ENCODE measurements at places on chromosomes 7 and 10.

GRCh38 chr7:37674531-37674930 is 9.0 kb upstream of the GPR141 start:
- DNase-seq, result no peak

DNA sequence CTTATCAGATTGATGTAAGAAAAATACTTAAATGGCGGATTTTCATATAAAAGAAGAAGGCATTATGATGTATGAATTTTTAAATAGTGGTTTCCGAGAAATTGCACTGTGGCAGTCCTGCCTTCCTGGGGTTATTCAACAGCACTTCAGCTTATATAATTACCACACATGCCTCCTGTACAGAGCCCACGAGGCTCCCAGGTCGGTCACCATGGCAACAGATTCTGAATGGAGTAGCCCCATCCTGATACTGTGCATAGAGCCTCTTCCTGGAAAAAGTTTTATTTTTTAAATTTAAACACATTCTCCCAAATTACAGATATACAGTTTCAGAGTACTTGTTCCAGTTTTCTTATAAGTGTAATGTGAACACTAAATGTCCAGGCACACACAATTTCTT is 15.9 kb upstream of the ASB4 start:
- DNase-seq, result no peak

DNA sequence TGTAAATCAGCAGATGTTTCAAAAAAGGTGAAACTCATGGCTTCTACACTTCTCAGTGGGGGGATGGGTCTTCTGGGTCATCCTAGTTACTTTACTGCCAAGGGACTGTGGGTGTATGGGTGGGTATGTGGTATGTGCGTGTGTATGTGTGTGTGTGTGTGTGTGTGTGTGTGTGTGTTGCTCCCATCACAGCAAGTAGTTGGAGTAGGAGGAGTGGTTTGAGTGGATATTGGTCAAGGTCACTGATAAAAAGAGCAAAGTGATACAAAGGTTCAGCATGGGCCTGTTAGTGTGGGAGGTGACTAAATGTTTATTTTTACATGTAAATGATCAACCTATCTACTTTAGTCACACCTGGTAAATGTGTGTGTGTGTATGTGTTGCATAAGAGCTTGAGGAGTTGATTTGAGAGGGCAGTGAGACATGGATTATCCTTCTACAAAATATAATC is 11.8 kb upstream of the COBL start:
- no peak for DNase-seq

DNA sequence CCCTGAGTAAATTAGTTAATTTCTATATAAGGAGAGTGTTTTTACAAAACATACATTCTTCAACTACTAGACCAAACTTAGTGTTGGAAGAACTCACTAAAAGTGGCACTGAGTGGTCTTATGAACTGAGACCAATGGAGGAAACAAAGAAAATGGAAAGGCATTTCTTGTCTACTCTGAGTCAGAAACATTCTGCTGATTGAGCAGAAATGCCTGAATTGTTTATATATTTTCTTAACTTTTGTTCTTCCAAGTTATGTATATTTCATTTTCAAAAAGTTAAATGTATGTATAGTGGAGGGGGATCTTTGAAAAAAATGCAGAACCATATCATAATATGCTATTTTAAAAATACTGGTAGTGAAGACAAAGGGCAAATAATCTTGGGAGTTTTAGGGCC is 320.7 kb downstream of the HGF start:
- DNase-seq, result no peak

DNA sequence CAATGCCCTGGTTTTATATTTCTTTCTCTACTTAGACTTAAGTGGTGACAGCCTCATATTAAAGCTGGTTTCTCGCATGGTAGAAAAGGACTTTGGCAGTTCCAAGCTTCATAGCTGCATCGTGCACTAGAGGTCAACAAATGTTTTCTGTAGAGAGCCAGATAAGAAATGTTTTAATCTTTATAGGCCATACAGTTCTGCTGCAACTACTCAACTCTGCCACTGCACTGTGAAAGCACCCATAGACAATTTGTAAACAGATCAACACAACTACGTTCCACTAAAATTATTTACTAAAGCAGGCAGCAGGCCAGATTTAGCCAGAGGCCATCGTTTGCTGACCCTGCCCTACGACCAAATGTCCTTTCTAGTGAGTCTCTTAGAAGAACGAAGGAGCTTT is 36.7 kb downstream of the CSGALNACT2 start:
- no peak for DNase-seq

GRCh38 chr10:32938554-32939061 is 19.4 kb downstream of the ITGB1 start:
- no peak for DNase-seq

DNA sequence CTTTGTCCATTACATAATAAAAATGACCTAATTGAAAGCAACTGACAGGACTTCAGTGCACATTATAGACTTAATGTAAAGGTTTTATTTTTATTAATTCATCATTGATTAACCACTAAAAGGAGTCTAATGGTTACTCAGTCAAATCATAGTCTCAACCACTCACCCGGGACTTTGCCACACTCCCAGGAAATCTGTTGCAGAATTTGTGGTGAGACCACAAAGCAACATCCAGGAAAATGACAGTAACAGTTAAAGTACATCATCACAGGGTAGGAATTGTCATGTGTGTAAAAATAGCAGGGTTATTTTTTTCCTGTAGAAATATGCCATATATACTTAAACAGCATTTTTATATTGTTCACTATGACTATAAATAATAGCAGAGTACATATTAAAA is 6.3 kb upstream of the HGF start:
- no peak for DNase-seq

- no peak for DNase-seq
Measured at GRCh38 chr7:29265208-29265923, 70.8 kb downstream of the CHN2 start.

- no peak for DNase-seq
Measured at GRCh38 chr7:29398011-29398410, 165.6 kb upstream of the PRR15 start.

DNA sequence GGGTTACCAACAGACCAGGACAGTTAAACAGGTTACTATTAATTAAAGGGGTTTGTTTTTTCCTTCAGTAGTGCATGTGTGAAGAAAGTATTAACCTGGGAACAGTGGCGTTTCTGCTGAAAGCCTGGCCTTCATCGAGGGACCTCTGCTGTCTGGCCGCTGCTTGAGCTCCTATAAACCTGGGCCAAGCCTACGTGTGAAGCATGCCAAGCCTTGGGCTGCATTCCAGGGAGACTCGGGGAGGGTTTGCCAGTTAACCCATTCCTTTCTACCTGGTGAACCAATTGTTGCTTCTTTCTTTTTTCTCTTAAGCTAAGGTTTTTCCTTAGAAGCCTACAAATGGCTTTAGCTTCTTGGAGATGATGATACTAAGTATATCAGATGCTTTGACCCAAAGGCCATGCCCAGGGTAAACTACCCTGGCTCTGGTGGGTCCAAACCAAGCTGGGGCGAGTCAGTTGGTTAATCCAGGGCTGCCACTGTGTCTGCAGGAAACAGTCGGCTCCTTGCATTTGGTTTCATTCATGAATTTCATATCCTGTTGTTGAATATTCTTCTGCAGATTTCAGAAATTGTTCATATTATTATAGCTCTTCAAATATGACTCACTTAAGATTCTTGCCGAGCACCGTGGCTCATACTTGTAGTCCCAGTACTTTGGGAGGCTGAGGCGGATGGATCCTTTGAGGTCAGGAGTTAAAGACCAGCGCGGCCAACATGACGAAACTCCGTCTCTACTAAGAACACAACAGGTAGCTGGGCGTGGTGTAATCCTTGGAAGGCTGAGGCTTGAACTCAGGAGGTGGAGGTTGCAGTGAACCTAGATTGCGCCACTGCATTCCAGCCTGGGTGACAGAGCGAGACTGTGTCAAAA is 23.8 kb downstream of the PFKP start:
- DNase-seq, result peak; percentile 84

DNA sequence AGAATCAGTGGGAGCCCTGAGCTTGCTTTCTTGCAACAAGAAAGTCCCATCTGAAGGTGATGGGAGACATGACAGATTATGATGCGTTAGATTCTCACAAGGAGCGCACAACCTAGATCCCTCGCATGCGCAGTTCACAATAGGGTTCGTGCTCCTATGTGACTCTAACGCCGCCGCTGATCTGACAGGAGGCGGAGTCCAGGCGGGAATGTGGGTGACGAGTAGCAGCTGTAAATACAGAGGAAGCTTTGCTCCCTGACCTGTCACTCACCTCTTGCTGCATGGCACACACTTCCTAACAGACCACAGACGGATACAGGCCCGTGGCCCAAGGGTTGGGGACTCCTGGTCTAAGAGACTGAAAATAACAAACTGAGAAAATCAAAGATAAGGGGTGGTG is 1163.4 kb upstream of the AUTS2 start:
- no peak for DNase-seq

GRCh38 chr10:18713077-18713476 is 53.8 kb downstream of the ARL5B start:
- peak; percentile 16 for DNase-seq

DNA sequence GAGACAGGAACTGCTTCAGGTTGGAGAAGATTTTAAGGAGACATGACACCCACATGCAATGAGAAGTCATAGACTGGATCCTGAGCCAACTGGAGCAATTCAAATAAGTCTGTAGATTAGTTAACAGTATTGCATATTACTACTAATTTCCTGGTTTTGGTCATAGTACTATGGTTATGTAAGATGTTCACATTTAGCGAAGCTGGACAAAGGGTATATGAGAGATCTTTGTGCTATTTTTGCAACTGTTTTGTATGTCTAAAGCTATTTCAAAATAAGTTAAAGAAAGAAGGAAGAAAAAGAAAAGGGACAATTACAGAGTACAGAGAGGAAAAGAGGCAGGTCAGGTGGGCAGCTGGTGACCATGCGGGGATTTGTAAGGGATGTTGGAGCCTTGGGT is 116.5 kb upstream of the SVIL start:
- no peak for DNase-seq

DNA sequence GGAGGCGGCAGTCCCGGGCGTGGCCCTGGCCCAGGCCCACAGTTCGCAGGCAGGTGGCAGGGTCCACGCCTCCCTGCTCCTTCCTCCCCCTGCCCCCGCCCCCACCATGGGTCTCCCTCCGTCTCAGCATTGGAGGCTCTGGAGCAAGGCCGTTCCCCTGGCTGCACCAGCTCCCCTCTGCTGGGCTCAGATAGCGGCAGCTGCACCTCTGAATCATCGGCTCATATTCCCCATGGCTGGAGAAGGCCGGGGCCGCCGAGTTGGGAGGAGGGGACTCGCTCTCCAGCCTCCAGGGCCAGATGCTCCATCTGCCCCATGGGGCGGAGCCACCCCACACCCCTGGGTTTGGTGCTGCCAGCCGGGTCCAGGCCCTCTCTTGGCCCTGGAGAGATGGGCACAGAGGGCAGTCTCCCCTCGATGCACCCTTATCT is 145.0 kb downstream of the ELFN1 start:
- DNase-seq, result peak; percentile 31

DNA sequence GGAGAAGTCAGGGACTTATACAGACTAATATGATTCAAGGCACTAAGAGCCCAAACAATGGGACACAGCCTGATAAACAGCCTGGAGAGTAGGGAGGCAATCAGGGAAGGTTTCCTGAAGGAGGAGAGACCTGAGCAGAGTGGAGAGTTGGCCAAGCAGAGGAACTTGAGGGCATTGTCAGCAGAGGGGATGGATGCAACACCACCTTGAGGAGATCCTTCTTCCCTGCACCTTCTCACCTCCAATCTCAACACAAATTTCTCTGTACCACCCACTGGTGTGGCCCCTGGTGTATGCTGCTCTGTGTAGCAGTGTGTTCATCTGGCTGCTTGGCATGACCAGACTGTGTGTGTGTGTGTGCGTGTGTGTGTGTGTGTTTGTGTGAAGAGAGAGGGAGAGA is 146.2 kb downstream of the WDR11 start:
- DNase-seq, result no peak

- peak; percentile 67 for DNase-seq
Measured at GRCh38 chr10:78754269-78755062, 314.3 kb upstream of the ZMIZ1 start.

GRCh38 chr7:74454021-74454924 is 567 bp downstream of the GTF2IRD1 start:
- no peak for DNase-seq

DNA sequence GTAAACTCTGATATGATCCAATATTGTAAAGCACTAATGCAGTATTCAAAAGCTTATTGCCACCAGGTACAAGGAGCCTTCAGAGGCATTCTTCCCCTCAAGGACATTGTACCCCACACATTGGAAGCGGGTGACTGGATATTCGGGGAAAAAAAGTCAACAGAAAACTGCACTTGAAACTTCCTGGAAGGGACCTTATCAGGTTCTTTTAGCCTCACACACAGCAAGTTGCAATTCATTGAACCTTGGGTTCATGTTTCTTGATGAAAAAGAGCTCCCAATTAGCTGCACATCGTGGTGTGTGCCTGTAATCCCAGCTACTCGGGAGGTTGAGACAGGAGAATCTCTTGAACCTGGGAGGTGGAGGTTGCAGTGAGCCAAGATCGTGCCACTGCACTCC is 16.4 kb upstream of the MICU1 start:
- no peak for DNase-seq

GRCh38 chr7:54810401-54810800 is 51.4 kb upstream of the SEC61G start:
- no peak for DNase-seq

DNA sequence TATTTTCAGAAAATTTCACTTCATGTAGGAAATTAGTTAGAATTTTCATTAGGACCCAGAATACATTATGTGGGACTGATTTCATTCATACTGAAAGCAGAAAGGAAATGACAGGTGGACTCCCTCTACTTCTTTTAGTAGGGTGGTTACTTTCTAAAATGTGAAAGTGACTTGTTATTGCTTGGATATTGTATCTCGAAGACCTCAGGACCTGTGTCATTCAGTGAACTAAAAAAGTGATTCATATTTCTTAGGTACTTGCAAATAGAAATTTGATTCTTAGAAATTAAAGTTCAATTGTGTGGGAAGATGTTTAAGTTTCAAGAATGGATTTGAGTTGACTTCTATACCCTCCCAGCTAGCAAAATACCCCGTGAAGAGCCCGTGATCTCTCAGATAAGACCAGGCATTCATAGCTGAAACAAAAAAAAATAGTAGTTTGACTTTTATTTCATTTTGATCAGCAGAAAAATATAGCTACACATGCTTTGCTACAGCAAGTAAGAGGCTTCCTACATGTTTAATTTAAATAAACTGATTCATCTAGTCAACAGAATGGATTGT is 1037.1 kb downstream of the GATA3 start:
- DNase-seq, result no peak

- no peak for DNase-seq
Measured at GRCh38 chr7:15376600-15376999, 185.2 kb downstream of the AGMO start.

DNA sequence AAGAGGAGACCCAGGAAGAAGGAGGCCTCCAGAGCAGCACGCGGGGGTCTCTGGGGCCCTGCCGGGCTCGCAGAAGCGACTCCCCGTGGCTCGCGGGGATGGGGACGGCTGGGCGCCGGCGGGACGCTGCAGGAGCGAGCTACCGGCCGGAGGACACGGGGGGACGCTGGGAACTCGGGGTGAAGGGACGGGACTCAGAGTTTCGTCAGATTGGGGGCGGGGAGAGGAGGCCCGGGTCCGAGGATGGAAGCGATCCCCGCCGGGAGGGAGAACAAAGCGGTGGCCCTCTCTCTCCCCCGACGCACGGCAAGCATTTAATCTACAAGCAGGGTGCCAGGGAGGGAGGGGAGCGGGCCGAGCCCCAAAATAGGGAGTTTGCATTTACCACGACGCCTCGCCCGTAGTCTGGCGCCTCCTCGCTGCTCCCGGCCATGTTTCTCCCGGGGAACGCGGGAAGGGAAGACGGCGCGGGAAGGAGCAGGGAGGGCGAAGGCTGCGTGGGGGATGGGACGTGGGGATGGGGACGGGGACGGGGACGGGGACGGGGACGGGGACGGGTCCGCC is at the start of gene PRTFDC1:
Gene PRTFDC1 (minus strand): TSS at position 464 of the 564 bp plus-strand sequence. CDS start 31 bp downstream, at position 433.
- DNase-seq, result no peak
